ENCODE measurements at places on chromosomes 7 and 10. TPM values are rescaled to one million over a fixed set of nuclear protein-coding genes. Genes with fewer than 3 reads are reported as not detected.

Gene GPR158
- total RNA-seq = 0.05 TPM

Gene TFR2
- not detected for total RNA-seq

Gene CPXM2
- 5.8 TPM for total RNA-seq

DNA sequence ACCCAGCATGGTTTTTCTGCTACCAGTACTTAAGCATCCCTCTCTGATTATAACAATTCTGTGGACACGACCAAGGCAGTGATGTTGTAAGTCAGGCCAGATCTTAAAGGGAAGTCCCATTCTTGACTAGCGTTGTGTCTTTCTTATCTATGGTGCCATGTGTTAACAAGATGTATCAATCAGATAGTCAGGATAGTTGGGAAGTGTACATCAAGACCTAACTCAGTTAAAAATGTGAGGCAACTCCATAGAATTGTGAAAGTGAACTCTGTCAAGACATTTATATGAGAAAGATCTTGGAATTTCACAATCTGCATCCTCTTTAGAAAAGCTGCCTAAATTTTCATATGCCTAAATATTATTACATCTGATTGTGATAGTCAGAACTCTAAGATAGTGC, 341.7 kb upstream of the SEMA3D start:
- DNase-seq = no peak

DNA sequence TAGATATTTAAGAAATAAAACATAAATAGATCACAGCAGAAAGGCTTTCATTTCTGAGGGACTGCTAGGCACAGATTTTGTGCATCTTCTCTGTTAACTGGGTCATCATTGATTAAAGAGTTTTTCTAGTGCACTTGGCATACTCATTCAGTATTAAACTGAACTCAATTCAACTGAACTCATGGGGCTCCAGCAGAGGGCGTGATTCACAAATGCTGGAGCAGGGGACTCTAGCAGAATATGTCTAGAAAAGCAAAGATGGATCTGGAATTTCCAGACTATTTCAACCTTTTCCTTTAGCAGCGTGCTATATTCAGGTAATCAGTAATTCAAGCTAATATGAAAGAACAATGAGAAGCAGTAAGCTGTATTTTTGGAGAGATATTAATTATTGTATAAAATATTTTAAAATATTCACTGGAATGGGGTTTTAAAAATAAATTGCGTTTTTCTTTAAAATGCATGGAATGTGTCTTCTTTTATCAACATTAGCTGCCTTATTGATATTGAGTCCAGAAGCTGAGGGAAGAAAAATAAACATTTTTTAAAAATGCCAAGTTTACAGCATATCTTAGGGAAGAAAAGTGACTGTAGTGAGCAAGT, 296.8 kb upstream of the CACNA2D1 start:
- no peak for DNase-seq
